NCI-H2029 (cell line): ENCODE measurements at places on chromosomes 1 and 21.

DNA sequence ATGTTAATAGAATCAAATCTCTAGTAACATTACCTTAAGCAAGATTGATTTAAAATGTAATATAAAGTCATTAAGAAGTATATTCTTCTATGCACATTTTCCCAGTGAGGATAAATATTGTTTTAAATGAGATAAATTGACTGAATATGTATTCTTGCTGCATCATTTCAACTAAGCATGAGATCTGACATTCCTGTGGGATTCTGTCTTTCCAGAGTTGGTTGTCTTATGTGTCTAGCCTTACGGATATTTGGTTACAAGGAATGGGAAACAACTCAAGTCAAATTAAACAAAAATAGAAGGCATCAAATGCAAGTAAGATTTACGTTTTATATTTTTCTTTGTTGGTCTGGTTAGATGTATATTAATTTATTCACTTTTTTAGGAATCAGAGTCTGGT, 287.5 kb downstream of the PTGER3 start:
- no peak for DNase-seq

- DNase-seq: no peak
Observed at GRCh38 chr1:22883406-22883805, 89.3 kb downstream of the LACTBL1 start.

GRCh38 chr21:26107429-26107828, 63.1 kb downstream of the APP start:
- DNase-seq: no peak

DNA sequence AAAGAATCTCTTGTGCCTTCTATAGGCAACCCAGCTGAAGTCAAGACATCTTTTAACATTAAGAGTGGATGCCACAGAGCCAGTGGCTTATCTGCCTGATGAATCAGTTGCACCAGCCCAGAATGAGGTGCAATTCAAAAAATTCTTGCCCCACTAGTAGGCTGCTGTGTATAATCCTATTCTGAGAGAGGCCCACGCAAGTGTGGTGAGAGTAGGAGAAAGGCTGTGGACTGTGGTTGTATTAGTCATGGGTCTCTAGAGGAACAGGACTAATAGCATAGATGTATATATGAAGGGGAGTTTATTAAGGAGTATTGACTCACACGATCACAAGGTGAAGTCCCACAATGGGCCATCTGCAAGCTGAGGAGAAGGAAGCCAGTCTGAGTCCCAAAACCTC, 216.4 kb downstream of the LTN1 start:
- DNase-seq: no peak

DNA sequence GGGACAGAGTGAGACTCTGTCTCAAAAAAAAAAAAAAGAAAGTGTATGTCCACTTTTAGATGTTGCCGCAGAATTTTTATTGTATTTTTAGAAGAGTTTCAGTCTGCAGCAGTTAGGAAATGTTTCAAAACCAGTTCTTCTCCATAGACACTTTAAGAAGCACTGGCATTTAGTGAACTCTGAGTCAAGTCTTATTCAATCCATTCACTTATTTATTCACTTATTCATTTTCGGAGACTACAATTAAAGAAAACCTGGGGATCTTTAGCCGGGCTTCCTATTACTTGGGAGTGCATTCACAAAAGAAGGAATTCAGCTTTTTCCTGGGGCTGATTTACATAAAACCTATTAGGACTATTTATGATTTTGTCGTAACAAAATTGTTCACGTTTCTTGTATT, 12.3 kb downstream of the RCAN3 start:
- no peak for DNase-seq

DNA sequence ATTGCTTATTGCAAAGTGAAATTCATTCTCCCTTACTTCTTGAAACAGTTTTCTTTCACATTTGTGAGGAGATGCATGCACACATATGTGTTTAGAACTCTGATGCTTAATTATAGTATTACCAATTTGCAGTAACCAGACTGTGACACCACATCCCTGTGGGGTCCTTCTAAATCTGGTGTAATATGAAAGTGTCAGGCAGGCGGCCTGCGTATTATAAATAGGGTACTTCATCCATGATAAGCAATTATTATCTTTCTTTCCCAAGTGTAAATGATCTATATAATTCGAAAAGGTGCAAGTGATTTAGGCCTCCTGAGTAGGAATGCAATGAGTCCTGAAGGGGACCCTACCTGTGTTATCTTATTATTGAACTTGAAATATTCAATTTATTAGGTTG, 876 bp downstream of the EFCAB7 start:
- DNase-seq: no peak

- DNase-seq: no peak
Observed at GRCh38 chr1:156659661-156659987, 17.6 kb downstream of the NES start.

DNA sequence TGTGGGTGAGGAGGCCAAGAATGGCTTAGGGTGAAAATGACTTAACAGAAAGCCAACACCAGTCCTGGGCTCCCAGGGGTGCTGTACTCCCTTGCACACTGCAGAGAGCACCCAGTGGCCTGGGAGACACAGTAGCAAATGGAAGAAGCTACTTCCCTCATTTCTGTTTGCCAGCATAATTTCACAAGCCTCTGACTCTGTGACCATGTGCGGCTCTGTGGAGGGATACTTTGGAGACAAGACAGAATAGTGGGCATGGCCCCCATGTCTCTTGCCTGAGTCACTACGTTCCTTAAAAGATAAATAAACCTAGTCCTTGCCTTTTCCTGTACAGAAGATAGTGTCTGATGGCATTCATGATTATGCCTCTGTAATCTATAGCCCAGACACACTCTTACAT, 38.1 kb downstream of the TRIM62 start:
- DNase-seq: no peak

GRCh38 chr1:177585302-177586220, 384.3 kb downstream of the SEC16B start:
- DNase-seq: peak; percentile 49

GRCh38 chr21:22535630-22536029, 1537.4 kb downstream of the NCAM2 start:
- DNase-seq: no peak

GRCh38 chr1:222844411-222844779, 29.6 kb downstream of the DISP1 start:
- no peak for DNase-seq

- no peak for DNase-seq
Observed at GRCh38 chr1:109193653-109194590, 19.8 kb upstream of the SARS1 start.

DNA sequence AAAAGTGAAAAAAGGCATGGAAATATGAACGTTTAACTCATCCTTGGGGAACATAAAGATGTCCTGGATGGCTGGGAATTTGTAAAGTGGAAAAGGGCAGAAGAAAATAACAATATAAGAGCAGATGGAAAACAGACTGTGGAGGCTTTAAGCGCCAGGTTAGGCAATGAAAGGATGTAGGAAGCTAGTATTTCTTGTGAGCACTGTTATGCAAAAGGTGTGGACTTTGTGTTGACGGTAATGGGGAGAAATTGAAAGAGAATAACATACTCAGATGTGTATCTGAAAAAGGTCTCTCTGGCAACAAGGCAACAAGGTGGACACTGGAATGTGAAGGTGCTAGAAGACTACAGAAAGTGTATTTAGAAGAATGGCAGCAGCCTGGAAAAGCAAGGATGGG, 411.8 kb downstream of the PLPP3 start:
- DNase-seq: no peak

- no peak for DNase-seq
Observed at GRCh38 chr1:186987065-186987464, 158.3 kb downstream of the PLA2G4A start.

DNA sequence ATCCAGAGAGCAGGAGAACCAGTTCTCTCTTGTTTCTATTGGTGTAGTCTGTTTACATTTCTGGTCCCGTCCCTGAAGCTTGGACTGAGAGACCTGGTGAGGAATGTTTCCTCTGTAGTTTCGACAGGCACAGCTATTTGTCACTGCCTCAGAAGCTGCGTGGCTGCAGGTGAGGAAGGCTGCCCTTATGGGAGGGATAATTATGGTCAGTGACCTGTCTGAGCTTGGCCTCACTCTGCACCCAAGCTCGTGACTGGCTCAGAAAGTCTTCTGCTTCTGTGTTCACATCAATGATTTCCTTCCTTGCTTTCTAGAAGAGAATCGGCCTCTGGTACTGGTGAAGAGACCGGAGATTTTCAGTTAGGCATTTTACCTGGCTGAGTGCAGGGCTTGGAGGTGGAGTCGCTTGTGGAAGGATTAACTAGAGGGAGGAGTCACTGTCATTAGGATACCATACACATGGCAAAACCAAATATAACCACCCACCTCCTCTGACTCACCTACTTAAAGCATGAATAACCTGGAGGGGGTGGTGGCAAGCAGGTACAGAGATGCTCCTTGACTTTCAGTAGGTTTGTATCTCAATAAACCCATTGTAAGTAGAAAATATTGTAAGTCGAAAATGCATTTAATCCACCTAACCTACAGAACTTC, 19.9 kb upstream of the WDR26 start:
- no peak for DNase-seq

DNA sequence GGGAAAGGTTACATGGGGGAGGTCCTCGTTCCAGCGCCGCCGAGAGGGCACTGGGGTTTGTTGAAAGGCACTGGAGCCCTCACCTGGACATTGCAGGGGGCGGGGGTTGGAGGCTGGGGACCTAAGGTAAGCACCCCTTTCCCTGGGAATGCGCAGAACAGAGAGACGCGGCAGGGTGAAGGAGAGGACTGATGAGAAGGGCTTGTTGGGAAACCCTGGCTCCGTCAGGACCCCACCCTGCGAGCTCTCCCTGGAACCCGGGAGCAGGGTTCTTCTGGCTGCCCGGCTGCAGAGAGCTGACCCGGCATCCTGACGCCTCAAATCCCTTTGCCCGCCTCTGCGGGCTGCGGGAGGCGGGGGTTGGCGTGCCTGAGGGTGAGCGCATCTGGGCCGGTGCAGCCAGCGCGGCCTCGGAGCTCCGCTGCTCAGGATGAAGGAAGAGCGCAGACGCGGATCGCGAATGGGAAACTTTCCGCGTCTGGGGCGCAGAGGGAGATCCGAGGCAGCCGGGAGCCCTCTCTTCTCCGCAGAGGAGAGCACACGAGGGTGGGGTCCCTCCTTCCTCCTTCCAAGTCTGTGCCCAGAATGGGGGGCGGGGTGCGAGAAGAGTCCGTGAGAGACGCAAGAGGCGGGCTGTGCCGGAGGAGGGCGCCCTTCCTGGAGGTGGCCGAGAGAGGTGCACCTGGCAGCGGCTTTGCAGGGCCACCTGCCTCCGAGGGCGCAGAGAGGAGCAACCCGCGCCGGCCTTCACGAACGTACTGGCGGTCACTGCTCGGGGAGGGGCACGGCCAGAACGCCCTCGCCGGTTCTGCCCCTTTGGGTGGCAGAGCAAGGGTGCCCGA, 2.4 kb downstream of the IGSF21 start:
- DNase-seq: peak; percentile 61

GRCh38 chr1:145997016-145997717, 788 bp upstream of the TXNIP start:
- no peak for DNase-seq

DNA sequence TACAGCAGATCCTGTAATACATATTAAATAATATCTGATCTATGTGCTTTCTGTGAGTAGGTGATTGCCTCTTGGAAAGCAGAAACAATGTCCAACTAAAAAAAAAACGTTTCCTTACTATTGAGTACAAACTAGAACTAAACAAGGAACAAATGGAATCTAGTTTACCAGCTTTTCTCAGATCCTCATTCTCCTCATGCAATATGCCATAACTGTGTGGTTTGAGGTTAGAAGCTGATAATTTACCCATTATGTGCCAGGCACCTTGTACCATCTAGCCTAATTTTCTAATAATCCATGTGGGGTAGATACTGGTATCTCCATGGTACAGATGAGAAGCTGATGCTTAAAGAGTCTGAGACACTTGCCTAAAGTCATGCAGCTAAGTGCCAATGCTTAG, 154.7 kb downstream of the PTGER3 start:
- DNase-seq: no peak

DNA sequence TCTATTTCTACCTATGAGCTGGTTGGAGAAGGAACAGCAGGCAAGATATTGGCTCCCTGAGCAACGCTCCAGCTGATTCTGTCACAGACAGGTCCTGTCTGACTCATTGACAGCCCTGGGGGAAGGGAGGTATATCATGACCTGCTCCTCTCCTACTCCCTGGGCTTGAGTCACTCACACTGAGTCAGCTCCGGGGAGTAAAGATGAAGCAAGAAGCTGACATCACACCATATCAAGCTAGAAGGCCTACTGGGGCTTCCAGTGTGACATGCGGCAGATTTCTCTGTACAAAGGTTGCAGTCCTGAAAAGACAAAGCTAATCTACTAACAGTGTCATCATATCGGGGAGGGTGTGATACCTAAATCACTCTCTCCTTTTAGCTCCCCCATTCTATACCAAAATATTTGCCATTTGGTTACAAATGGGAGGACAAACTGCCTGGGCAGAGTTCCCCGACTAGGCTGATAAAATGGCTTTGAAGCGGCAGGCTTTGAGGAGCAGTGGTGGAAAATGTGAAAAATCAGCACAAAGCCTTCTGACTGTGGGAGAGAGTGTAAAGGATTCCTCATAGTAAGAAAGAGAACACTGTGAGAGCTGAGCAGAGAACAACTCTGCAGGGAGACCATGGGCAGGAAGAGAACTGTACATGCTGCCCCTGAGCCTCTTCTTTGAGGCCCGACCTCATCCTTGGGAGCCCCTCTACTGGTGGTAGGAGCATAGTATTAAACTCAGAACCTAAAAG, 15.5 kb downstream of the PI4KB start:
- DNase-seq: no peak

GRCh38 chr1:41833519-41834000, 85.2 kb downstream of the HIVEP3 start:
- no peak for DNase-seq

GRCh38 chr1:235074523-235075047, 54.1 kb downstream of the TOMM20 start:
- DNase-seq: peak; percentile 81

GRCh38 chr1:158115126-158115525, 65.6 kb upstream of the CD1D start:
- DNase-seq: no peak

DNA sequence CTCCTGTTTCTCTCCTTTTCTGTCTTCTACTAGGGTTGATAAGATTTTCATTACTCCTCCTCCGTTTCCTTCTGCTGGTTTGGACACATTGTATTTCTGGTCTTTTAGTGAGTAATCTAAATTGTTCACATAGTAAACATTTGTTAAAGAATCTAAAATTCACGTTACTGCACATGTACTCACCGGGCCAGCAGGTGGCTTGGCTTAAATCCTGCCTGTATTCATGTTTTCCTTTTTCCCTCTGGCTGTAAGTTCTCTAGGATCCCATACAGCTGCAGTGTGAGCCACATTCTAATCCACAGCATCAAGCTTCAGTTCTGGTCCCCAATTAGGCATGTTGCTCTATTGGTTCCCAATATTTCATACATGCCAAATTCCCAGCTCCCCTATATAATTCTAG, 958.3 kb downstream of the ADGRL2 start:
- DNase-seq: no peak
